ENCODE measurements at places on chromosomes 6 and 20.

- no peak for DNase-seq
These were observed 125.6 kb downstream of the TSHZ2 start for GRCh38 chr20:53097791-53098190.

DNA sequence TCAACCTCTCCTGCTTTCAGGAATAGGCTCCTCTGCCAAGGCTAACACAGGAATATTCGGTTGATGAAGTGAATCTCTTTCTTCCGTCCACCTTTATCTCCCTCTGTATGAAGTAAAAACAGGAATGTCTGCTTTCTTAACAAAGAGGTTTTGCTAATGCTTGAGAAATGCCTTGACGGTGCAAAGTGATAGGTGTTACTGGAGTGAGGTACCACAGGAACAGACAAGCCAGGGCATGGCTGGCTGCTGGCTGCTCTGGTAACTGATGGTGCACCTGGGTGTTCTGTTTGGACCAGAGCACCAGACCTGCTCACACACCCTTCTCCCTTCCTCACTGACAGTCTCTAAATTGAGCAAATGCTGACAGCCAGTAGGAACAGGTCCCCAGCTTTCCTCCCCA, 174.0 kb upstream of the FBXL4 start:
- no peak for DNase-seq

GRCh38 chr6:90194371-90194841, 102.2 kb downstream of the BACH2 start:
- no peak for DNase-seq

DNA sequence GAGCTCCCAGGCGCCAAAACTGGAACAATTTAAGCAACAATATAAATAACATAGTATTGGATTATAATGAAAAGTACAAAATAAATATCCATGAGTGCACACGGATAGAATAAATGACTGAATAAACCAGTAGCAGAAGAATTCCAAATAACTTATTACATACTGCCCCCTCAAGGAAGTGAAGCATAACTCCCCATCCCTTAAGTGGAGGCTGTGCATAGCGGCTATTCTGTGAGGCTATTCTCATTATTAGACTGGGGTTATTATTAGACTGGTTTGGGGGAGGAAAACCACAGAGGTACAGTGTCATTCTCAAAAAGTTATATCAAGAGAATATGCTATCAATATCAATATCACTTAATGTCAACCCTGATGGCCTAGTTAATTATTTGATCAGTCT, 94.4 kb upstream of the SIRPA start:
- DNase-seq, result no peak

- DNase-seq, result no peak
These were observed 37.6 kb downstream of the SULF2 start for GRCh38 chr20:47747669-47748031.

All from mucosa of descending colon (tissue), 3 donors.